ENCODE measurements at places on chromosomes 1 and 21. TPM values are rescaled to one million over a fixed set of nuclear protein-coding genes. Genes with fewer than 3 reads are reported as not detected.

The BEST4 gene
- total RNA-seq: 0.25 TPM

The S100B gene
- total RNA-seq: not detected

The HES5 gene
- total RNA-seq: 0.71 TPM

The KCNJ9 gene
- not detected for total RNA-seq

The COL16A1 gene
- 10.8 TPM for total RNA-seq

The SLC30A2 gene
- total RNA-seq: 0.48 TPM

The LYPD8 gene
- total RNA-seq: not detected

The SPATA46 gene
- total RNA-seq: not detected

The DHRS3 gene
- 41.2 TPM for total RNA-seq

The TNFRSF8 gene
- 1.2 TPM for total RNA-seq

The CSF3R gene
- not detected for total RNA-seq

The C1orf174 gene
- total RNA-seq: 33.3 TPM

The RBP7 gene
- 11.1 TPM for total RNA-seq

The SRGAP2B gene
- 11.4 TPM for total RNA-seq

The NBL1 gene
- total RNA-seq: 76.7 TPM

The NBPF4 gene
- total RNA-seq: not detected

The TMEM81 gene
- 3.0 TPM for total RNA-seq

The PROK1 gene
- not detected for total RNA-seq

The RASAL2 gene
- 20.8 TPM for total RNA-seq

The AGT gene
- total RNA-seq: 4.7 TPM

The CBR3 gene
- total RNA-seq: 0.41 TPM

The LCE1D gene
- not detected for total RNA-seq

The SMIM1 gene
- total RNA-seq: not detected

The AIM2 gene
- not detected for total RNA-seq

The TARBP1 gene
- 17.3 TPM for total RNA-seq

The SLC16A4 gene
- total RNA-seq: 25.4 TPM

The OR2L13 gene
- not detected for total RNA-seq

The UBL4B gene
- total RNA-seq: not detected

The PPFIA4 gene
- total RNA-seq: 0.13 TPM

The PPP1R8 gene
- total RNA-seq: 46.1 TPM

The TMPRSS3 gene
- 4.1 TPM for total RNA-seq

The LCE1E gene
- not detected for total RNA-seq

The ZYG11A gene
- 0.21 TPM for total RNA-seq

The PGBD5 gene
- 54.0 TPM for total RNA-seq

All from kidney epithelial cell (primary cell).